ENCODE measurements at places on chromosomes 2 and 18. TPM values are rescaled to one million over a fixed set of nuclear protein-coding genes. Genes with fewer than 3 reads are reported as not detected.

The MC2R gene
- total RNA-seq: not detected

The DPP10 gene
- not detected for total RNA-seq

The SOWAHC gene
- total RNA-seq: 13.5 TPM

The CNDP1 gene
- total RNA-seq: not detected

The MAP4K3 gene
- 18.3 TPM for total RNA-seq

Measured in A549 treated with ZK216348 at 1 μM for 4 hours (cell line).